ENCODE measurements at places on chromosomes 16 and 17.

DNA sequence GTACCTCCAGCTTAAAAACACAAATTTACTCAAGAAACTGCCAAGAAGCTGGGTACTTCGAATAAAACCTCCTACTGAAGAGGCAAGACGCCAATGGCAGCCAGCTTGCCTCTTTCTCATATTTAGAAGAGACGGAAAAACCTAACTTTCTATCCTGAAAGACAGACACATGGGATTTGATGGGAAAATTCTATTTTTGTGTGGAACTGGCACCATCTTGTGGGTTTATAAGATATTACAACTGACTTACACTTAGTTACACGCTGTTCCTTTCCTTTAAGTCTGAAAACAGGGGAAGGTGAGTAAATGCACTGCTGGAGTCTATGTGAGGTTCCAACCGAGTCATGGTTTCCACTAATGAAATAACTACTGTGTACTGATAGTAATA lies 10.3 kb downstream of the ZNF18 start:
- DNase-seq, result no peak

GRCh38 chr17:77420804-77421629 lies 280.2 kb downstream of the SEC14L1 start:
- DNase-seq, result peak; percentile 56

- no peak for DNase-seq
These were observed 4.7 kb downstream of the ZDHHC7 start for GRCh38 chr16:85006639-85007038.

DNA sequence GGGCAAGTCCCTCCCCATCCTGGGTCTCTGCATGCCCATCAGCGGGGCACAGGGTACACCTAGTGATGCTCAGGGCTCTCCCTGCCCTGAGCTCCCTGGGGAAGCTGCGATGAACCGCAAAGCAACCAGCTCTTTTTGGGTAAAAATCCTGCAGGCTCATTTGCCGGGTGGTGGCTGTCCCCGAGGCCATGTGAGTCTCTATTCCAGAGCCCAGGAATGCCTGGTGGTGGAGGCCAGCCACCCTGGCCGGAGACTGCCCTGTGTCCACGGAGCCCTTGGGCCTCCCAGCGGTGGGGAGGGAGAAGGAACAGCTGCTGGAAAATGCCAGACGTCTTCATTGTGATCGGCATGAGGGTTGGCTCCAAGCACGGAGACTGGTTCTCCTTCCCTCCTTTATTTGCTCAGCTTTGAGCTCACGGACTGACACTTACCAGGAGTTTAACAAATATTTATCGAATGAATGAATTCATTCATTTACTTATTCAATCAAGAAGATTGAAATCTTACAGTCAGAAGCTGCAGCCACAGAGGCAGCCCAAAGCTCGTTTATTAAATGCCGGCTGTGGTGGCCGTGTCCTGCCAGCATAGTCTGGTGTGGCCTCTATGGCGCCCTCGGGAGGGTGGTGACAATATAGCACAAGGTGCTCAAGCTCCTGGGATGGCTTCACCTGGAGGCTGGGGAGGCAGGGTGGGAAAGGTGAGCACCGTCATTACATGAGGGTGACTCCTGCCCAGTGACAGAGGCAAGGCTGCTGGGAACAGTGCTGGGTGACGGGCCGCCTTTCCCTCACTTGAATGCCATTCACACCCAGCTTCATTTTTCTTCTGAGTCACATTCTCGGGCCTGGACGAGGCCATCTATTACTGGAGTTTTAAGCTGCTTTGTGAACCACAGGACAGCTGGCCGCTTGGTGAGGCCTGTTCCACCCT lies 31.1 kb upstream of the JPH3 start:
- no peak for DNase-seq

DNA sequence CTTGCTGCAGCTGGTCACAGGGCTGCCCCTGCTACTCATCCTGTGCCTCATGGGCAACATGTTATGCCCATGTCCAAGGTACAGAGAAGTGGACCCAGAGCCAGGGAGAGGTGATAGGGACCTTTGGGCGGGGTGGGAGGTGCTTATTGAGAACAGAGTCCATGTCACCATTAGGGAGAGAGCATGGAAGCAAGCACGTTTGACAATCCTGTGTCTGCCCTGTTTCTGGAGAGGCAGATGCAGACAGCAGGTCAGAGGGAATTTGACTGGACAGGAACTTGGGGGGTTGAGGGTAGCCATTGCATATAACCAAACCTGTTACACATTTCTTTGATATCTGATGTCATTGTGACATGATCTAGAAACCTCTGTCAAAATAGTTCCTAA lies 14.3 kb upstream of the ARL4D start:
- DNase-seq, result no peak

GRCh38 chr16:4515611-4516233 lies 22.9 kb downstream of the CDIP1 start:
- DNase-seq, result no peak

DNA sequence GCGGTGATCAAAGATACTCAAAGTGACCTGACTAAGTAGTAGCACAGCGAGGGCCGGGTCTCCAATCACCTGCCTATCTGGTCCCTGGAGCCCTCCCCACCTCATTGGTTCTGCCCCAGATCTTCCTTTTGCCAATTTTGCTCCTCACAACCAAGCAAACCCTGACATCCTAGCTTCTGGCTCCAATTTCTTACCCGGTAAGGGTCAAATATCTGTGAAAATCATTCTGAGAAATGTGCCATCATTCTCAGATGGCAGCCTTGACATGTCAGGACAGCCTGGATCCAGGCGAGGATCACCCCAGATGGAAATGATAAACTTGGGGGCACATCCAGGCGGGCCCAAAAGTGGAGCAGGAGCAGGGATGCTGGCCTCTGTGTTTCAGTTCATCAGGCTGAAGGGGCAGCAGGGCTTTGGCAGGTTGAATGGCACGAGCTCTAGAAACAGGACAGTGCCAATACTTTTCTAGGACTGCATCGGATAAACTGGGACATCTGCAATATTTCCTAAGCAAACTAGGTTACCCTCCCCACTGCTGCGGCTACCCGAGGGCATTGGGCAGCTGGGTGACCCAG lies 83.9 kb downstream of the SHISA6 start:
- no peak for DNase-seq

- peak; percentile 26 for DNase-seq
These were observed at the start of gene ITGA3 for GRCh38 chr17:50055426-50056216. TSS of gene ITGA3 (plus strand) at chr17:50056110. CDS start at chr17:50056440, 330 bp downstream.

GRCh38 chr17:22516861-22517636 lies 824.7 kb downstream of the KCNJ18 start:
- DNase-seq, result no peak

DNA sequence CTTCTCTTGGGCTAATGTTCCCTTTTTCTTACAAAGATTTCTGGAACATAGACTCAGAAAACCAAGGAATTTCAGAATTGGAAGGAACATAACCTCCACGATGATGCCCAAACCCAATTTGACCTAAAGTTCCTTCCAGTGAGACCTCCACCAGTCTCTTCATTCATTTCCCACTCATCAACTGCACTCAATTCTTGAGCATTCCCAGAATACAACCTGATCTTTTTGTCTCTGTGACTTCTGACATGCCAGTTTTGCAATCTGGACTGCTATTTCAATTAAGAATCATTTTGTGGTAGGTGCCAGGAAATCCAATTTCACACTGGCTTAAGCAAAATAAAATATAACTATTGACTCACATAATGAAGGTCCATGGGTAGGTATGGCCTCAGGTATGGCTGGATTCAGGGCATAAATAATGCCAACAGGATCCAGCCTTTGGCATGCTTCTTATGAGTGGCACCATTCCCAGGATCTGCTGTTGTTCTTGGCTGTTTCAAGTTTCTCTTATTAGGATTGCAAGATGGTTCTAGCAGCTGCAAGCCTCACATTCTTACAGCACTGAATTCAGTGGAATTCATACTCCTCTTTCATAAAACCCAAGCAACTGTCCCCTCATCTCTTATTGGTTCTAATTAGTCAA lies 184.3 kb downstream of the HS3ST4 start:
- no peak for DNase-seq

DNA sequence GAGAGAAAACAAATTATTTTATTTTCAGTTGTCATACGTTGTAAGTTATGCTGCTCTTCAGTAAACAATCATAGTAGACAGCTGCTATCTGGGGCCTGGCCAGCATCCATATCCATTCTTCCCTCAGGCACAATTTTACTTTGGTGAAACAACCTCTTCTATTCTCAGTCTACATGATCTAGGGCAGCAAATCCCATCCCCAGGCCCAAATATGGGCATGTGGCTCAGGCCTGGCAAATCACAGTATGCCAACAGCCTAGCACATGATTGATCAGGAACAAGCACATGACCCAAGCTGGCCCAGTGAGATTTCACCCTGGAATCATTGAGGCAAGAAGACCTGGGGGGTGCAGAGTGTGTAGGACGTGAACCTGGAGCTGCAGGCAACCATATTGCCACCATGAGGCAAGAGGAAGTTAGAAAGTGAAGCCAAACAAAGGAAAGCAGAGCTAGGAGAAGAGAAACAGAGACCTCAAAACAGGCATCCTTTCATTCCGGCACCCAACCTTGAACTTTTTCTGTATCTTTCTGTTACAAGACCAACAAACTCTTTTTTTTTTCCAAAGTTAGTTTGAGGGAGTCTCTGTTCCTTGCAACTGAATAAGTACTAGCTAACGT lies 10.3 kb upstream of the ABCC12 start:
- DNase-seq, result no peak

GRCh38 chr17:2621241-2621640 lies 27.8 kb downstream of the PAFAH1B1 start:
- DNase-seq, result no peak

- no peak for DNase-seq
These were observed 315.1 kb downstream of the SEC14L1 start for GRCh38 chr17:77455891-77456260.

GRCh38 chr16:80996688-80997138 lies 10.0 kb downstream of the CMC2 start:
- no peak for DNase-seq

DNA sequence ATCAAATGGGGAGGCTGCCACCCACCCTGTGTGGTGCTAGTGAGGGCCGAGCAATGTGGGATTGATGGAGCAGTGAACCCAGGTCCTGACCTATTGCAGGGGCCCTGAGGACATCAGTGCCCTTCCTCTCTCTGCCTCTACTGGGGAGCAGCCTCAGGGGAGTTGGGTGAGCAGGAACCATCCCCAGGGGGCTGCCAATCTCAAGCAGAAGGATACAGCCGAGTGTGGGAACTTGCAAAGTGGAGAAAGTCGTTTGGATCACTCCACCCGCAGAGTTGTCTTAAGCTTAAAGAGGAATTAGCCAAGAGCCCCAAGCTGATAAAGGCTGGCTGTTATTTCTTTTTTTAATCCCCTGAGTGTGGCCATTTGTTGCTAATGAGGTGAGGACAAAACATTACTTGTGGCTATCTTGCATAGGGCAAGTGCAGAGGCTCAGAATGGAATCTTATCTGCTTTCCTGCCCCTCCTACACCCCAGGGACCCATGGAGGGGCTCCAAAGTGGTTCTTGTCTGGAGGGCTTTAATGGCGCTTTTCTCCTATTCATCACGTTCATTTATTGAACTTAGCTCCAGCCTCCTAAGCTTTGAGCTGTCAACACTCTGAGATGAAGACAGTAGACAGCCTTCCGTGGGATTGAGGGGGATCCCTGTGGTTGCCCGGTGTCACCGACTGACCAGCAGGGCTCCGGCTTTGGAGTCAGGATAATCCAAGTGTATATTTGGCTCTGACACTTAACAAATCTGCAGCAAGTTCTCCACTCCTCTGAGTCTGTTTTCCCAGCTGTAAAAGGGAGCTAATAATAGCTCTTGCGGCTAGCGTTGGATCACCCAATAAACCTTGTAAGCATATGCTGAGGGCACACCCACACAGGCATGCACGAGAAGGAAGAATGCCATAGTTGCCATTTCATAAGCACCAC lies 45.1 kb downstream of the MYH11 start:
- DNase-seq, result no peak

DNA sequence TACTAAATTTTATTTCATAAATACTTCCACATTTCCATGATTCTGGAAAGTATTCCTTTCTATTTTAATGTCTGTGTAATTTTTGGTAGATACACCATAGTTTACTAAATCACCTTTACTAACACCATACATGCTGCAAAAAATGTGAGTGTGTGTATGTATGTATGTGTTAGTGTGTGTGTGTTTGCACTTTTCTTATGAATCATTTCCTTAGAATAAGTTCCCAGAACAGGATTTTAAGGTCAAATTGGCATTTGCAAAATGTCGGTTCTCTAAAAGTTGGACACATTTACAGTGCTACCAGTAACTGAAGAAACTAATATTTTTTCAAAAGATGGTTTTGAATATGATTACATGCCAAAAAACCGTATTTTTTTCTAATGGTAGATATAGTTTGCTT lies 137.1 kb downstream of the CYB561 start:
- no peak for DNase-seq

DNA sequence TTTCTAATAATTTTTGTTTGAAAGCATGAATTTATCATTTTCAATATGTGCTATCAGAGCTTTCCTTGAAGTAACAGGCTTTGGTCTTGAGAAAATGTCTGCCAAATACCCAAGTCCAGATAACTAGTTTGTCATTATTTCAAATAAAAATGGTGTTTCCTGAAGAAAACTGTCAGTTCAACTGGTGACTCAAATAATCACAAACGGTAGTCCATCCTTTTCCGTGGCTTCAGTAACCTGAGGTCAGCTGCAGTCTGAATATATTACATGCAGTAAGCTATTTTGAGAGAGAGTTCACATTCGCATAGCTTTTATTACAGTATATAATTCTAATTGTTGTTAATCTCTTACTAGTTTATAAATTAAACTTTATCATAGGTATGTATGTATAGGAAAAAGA lies 9.3 kb downstream of the SAP30BP start:
- DNase-seq, result no peak

GRCh38 chr16:60295451-60295850 lies 1561.3 kb upstream of the GOT2 start:
- no peak for DNase-seq

- no peak for DNase-seq
These were observed 42.6 kb upstream of the SKAP1 start for GRCh38 chr17:48472411-48473281.

- DNase-seq, result no peak
These were observed 215.2 kb upstream of the WSCD1 start for GRCh38 chr17:5854871-5855554.

DNA sequence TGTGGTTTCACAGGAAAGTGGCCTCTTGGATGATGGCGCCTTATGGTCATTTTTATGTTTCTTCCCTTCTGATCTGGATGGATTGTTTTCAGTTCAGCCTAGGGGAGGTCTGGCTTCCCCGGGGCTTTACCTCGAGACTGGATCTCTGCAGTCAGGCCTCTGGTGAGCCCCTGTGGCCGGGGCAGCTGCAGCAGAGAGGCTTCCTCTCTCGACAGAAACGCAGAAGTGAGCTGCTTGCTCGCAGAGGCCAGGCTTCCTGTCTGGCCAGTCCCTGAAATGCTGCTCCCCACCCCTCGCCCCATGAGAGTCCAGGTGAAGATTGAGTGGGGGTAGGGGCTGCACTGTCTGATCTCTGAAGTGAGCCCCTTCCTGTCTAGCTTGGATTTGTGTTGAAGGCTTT lies 44.0 kb downstream of the PLCG2 start:
- DNase-seq, result no peak

- peak; percentile 29 for DNase-seq
These were observed 76.1 kb downstream of the RAI1 start for GRCh38 chr17:17757391-17757791.

GRCh38 chr17:29163563-29163962 lies 16.6 kb downstream of the MYO18A start:
- DNase-seq, result no peak

- no peak for DNase-seq
These were observed 116.9 kb downstream of the NTN1 start for GRCh38 chr17:9138161-9138717.
